ENCODE measurements at places on chromosomes 2 and 18. TPM values are rescaled to one million over a fixed set of nuclear protein-coding genes. Genes with fewer than 3 reads are reported as not detected.

FBXO41 gene
- 16.4 TPM for total RNA-seq

MC5R gene
- not detected for total RNA-seq

UCN gene
- 2.8 TPM for total RNA-seq

COLEC12 gene
- not detected for total RNA-seq

CNTNAP5 gene
- total RNA-seq: not detected
